CD4-positive, alpha-beta T cell treated with Interleukin-1 beta for 1 hour (primary cell): ENCODE measurements at places on chromosomes 2 and 18.

GRCh38 chr18:76557026-76557575 lies 62.1 kb upstream of the ZNF516 start:
- no peak for DNase-seq

DNA sequence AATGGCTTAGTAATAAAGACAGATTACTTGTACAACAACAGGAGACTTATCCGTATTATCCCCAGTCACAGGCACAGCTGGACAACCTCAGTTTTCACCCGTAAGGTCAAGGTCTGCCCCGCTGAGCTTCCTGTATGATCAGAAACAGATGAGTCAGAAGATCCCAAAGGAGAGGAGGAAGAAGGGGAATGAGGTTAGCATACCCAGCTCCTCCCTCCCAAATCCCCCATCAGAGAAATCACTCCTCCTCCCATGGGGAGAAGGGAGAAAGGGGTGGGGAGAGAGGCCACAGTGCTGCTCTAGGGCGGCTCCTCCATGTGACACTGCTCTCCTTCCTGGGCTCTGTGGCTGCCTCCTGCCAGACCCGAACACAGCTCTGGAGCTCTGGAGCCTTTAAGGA lies 53.8 kb upstream of the SPTBN1 start:
- DNase-seq = no peak

DNA sequence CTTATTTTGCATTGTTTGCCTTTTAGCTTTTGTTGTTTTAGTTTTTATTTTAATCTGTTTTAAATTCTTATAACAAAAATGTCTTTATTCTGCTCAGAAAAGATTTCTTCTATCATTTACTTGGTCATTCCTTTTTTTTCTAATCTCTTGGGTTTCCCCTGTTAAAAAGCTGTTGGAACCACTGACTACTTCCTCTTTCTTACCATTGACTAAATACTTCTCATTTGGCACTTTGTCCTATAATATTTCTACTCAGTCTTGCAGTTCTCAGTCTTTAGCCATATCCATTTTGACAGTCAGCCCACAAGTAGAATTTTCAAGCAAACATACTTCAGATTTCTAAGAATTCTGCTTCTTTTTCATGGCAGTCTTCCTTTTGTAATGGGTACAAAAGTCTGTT lies 567.2 kb downstream of the SATB2 start:
- no peak for DNase-seq

DNA sequence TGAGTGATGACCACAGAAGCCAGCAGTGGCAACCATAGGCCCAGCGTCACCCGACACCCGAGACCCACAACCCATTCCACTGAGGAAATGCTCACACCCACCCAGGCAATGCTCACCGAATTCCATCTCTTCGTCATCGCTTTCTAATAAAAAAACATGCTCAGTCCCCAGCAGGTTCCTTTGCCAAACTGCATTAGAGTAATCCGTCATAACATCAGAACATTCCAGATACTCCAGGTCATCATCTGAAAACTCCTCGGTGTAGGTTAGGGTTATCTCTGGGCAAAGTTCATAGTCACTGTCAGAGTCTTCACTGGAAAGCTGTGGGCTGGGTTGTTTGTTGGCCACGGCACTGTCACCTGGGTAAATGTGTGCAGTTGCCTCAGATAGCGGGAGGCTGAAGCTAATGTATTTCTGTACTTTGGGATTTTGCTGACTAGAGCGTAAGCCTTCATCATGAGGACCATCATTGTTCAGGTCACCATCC lies 49.3 kb downstream of the ALPK2 start:
- DNase-seq = no peak

DNA sequence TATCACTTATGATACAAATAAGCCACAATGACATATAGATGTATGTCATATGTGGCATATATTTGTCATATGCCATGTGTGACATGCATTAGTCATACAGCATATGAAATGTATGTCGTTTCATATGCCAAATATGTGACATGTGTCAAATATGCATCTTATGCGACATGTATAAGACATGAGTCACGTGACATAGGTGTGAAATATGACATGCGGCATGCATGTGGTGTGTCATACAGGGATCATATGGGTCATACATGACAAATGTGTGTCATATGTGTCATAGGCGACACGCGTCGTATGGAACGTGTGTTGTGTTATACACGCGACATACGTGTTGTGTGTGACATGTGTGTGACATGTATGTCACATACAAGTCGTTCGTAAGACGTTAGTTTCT lies 2154.0 kb upstream of the PIK3C3 start:
- DNase-seq = no peak

DNA sequence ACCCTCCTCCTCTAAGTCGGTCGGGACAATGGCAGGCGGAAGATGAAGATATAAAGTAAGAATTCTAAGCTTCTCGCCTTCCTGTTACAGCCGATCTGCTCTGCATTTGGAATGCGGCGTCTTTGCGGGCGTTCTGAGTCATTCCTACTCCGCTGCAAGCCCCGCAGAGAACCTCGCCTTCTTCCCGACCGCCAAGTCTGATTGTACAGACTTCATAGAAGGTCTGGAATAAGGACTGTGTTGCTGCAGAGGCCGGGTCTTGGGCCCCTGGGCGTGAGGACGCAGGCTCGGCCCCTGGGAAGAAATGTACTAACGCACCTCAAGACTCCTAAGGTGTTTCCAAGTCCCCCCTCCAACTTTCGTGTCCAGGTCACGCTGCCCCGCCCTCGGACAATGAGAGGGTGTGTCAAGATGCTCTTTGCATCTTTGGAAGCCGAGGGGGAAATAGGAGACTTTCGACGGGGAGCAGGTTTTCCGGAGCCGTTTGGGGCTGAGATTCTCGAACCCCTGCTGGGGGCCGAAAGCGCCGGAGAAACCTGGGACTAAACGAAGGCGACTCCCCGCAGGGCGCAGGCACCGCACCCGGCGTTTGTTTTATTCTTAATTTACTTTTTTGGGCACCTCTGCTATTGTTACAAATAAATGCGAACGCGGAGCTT lies 12.7 kb upstream of the PAX3 start:
- DNase-seq = no peak

GRCh38 chr2:118848381-118849225 lies 1.2 kb upstream of the EN1 start:
- DNase-seq = no peak

DNA sequence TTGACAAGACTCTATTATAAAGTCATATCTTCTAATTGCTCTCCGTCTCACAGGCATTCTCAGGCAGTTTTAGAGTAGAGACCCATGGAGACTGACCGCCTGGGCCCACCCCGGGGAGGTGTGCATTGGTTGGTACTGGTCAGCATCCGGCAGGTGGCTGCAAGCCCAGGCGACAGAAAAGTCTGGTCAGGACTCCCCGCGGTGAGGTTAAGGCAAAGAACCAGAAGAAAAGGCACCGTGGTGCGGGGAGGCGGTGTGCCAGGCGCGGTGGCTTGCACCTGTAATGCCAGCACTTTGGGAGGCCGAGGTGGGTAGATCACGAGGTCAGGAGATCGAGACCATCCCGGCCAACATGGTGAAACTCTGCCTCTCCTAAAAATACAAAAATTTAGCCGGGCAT lies 32.5 kb downstream of the AMER3 start:
- DNase-seq = no peak

- DNase-seq = no peak
Observed at GRCh38 chr18:32759611-32760167, 13.1 kb downstream of the KLHL14 start.

- DNase-seq = no peak
Observed at GRCh38 chr2:12419803-12420202, 296.9 kb upstream of the TRIB2 start.

GRCh38 chr2:74199275-74199701 lies 873 bp downstream of the MTHFD2 start:
- no peak for DNase-seq

DNA sequence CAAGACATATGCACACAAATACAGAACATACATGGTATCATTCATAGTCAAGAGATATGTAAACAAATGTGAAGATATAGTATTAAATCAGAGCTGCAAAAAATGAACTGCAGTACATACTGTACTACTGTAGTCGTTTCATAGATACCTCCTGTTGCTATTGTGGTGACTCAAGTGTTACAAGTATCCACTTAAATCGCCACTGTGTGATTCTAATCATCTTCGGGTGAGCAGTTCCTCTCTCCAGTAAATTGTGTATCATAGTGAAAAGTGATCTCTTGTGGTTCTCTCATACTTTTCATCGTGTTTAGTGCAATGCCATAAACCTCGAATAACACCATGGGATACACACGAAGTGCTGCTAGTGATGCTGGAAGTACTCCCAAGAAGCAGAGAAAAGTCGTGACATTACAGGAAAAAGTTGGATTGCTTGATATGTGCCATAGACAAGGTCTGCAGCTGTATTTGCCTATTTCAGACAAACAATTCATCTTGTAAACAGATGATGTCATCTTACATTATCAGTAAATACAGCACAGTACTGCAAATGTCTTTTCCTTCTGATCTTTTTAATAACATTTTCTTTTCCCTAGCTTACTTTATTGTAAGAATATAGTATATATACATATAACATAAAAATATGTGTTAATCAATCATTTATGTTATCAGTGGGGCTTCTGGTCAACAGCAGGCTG lies 222.2 kb downstream of the BCL11A start:
- DNase-seq = no peak

DNA sequence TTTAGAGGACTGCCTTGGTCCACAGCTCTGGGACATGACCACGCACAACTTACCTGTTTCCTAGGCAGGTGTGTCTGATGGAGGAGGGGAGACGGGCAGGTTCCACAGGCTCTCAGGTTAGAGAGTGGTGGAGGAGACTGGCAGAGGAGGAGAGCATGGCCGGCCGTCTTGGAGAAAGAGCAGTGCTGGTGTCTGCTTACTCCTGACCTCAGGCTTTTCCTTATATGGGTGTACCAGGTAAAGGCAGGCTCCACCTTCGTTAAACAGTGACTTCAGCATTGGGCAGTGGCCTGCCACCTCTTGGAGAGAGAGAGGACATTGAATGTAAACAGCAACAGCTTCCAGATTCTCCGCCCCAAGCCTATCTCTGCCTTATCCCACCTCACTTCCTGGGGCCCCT lies at the start of gene CAPN13:
TSS of gene CAPN13 (minus strand) at position 198 of the 400 bp plus-strand sequence. CDS start 20,121 bp downstream, outside the sequence.
- no peak for DNase-seq

DNA sequence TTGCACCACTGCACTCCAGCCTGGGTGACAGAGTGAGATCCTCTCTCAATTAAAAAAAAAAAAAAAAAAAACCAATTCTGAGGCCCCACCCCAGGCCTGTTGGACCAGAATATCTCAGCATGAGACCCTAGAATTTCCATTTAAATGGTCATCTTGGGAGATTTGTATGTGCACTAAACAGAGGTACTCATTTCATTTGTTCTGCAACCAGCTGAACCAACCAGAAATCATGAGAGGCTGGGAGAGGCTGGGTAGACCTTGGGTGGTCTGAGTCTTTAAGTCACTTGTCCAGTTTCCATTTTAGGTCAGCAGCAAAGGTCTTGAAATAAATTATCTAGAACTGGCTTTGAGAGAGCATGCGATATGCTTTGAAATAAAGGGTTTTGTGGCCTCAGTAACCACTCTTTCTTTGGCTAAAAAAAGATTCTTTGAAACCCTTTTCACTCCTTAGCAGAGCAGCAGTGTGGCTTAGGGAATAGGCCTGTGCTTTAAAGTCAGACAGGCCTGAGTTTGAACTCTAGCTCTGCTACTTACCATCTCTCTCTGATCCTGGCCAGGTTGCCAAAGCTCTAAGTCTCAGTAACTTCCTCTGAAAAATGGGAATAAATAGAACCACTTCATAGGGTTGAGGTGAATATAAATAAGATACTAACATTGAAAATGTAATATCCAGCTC lies 52.6 kb downstream of the QPCT start:
- no peak for DNase-seq

DNA sequence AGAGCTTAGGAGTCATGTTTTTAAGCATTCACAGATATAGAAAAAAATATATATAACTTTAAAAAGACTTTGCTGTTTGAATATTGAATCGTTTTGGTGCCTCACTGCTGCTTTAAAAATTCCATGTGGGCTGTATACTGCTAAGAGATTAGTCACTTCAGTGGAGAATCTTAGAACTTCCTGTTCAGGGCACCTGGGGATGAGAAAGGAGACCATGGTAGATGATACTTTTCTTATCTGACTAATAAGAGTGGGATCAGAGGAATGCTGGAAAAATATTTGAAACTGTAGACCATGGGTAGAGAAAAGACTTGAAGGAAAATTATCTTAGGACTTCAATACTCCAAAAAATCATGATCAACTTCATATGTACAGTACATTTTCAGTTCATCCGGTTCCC lies 442.2 kb upstream of the SETBP1 start:
- no peak for DNase-seq

- no peak for DNase-seq
Observed at GRCh38 chr2:220243571-220243970, 616.1 kb downstream of the SLC4A3 start.

DNA sequence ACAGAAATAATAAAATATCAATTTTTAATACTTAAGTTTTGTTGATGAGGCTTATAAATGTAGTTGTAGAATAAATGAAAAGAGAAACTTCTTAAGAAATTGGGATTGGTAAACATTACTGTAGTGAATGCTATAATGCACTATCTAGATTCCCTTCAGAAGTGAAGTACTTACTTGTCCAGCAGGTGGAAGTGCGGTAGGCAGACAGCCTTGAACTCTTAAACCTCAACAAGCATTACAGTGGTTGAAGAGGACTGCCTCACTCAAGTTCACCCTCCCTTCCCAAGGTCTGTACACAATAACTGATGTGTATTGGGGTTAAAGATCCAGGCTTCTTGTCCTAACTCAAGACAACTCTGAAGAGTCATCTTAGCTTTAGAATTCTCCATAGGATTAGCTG lies 931.0 kb upstream of the LRRTM1 start:
- no peak for DNase-seq

DNA sequence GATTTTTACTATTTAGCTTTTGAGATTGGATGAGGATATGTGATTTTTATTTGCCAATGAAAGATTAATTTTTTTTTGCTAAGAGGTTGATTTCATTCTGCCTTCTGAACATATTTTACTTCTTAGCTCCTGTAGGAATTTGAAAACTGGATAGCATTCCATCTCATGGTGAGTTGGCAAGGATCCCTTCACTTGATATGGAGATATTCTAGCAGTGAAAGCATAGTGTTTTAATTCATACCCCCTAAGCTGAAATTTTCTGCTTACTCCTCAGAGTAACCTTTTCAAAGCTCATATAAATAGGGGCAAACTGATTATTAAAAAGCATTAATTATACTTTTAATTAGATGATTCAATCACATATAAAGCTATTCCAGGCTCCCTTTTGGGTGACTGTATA lies 61.0 kb upstream of the KCNJ3 start:
- DNase-seq = no peak
